Stimulated activated naive CD4-positive, alpha-beta T cell treated with Interleukin-2 at 50 U/mL for 16 hours (primary cell): ENCODE measurements at places on chromosomes 2 and 18.
A peak's percentile ranks its signal among the peaks of the same experiment; 100 is the strongest.

- no peak for DNase-seq
Measured at GRCh38 chr2:207483477-207483876, 46.3 kb upstream of the CREB1 start.

- no peak for DNase-seq
Measured at GRCh38 chr2:159808032-159808425, 10.0 kb upstream of the CD302 start.

DNA sequence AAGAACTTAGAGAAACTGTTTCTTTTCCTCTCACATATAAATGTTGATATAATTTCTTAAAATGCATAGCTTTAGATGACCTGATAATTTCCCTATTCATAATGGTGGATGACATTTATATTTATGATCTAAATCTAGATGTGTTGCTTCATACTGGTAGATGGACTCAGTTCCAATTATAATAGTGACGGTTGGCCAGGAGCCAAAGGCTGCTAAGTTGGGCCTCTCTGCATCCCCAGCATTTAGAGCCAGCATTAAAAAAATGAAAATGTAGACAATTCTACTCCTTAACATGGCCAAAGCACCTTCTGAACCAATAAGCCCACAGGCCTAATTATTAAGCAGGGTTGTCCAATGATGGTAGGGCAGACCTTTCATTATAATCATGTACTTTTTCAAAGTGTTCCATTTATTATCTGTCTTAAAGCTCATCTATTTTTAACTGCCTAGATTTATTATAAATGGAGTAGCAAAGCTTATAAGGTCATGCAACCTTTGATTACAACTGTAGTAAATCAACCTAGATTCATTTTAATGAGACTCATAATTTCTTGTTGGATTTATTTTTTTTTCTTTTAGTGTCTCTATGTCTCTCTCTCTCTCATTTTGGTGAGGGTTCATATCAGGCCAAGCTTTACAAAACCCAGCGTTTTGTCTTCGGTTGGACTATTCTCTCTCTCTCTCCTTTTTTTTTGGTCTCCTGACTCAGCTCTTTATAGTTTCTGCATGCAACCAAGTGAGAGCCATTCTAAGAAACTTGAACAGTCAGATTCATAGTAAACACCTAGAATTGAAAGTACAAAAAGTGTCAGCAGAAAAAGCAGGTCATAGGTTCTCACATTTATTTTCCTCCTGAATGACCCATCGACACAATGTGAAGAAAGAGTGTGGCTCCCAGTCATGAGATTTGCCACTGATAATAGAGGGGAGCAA lies 2016.1 kb upstream of the PIK3C3 start:
- no peak for DNase-seq

DNA sequence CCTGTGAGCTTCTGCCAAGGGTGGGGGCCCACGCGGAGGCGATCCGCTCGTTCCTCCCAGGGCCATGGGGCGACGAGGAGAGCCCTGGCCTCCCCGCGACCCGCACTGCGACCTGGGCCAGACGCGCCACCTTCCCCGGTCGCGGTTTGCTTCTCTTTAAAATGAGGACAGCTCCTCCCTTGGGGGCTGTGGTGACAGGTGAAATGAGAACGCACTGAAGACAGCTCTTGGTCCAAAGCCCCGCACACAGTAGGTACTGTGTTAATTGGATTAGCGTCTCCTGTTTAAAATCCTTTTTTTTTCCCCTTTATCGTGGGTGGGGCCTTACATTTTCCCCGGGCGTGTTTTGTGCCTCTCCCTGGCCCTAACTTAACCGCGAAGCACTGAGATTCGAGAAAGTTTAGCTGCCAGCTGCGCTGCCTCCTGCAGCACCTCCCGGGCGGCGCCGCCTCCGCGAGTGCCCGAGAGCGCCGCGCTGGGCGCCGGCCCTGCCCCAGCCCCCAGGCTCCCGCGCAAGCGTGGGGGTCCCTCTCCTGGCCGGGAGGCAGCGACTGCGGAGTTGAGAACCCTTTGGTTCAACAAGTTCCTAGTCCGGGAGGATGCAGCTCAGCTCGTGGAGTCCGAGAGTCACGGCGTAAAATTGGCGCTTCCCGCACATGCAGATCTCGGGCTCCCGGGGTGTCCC lies 1.1 kb downstream of the HPCAL1 start:
- DNase-seq = peak; percentile 43

DNA sequence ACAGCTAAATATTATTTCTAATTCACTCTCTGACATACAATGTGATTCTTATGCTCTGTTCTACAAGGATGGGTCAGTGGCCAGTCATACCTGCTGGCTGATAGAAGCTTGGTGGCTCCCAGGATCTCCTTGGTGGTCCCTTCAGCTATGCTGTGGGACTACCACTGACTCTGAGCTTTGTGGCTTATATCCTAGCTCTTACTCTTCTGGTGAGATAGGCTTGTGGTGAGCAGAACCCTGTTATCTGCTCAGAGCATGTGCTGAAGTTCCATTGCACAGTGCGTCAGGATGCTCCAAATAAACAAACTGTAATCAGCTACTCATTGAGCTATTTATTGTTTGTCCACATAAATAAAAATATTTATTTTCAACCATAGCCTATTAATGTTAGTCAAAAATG lies 51.7 kb downstream of the MFSD6 start:
- DNase-seq = no peak
